Frontal cortex (tissue), 4 donors: ENCODE measurements at places on chromosomes 1 and 21. TPM values are rescaled to one million over a fixed set of nuclear protein-coding genes. Genes with fewer than 3 reads are reported as not detected.

- no peak for DNase-seq
These were observed 31.9 kb downstream of the SLC44A5 start for GRCh38 chr1:75579046-75579445.

DNA sequence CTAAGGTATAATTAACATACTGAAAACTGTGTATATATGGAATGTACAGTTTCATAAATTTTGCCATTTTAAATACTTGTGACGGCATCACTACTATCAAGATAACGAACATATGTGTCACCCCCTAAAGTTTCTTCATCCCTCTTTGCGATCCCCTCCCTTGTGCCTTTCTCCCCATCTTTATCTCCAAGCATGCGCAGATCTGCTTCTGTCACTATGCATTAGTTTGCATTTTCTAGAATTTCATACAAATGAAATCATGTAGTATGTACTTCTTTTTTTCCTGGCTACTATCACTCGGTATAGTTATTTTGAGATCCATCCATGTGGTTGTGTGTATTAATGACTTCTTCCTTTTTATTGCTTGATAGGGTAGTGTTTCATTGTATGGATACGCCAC is 154.9 kb downstream of the ZNF648 start:
- no peak for DNase-seq

GRCh38 chr1:24705260-24706073 is 39.8 kb upstream of the CLIC4 start:
- DNase-seq = peak; percentile 72

DNA sequence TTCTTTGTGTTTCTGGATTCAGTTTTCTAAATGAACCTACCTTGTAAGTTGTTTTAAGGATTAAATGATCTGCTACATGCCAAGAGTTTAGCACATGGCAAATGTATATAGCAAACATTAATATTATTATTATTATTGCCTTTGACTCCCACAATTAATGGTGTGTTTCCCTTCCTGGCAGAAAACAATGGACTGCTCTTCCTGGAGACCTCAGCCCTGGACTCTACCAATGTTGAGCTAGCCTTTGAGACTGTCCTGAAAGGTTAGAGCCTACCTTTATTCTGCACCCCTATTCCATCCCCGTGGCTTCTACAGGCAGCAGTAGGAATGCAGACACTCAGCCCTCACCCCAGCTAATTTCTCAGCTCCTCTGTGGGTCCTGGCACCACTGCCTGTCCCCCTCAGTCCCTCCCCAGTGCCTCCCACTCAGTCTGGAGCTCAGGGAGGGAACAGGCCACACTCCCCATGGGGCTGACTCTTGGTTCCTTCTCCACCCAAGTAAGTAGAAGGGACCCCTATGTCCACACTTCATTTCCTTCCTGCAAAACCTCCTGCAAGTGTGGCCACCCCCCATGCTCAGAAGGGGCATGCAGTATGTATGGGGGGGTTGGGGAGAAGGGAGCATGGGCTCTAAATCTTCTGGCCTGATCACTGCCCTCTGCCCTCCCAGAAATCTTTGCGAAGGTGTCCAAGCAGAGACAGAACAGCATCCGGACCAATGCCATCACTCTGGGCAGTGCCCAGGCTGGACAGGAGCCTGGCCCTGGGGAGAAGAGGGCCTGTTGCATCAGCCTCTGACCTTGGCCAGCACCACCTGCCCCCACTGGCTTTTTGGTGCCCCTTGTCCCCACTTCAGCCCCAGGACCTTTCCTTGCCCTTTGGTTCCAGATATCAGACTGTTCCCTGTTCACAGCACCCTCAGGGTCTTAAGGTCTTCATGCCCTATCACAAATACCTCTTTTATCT is 8.8 kb downstream of the RAB25 start:
- no peak for DNase-seq

- no peak for DNase-seq
These were observed 8.0 kb upstream of the CELSR2 start for GRCh38 chr1:109241344-109241743.

GRCh38 chr1:202765721-202766120 is 42.5 kb downstream of the KDM5B start:
- DNase-seq = no peak

Gene TSEN15
- 30.2 TPM for total RNA-seq

Gene ANGEL2
- 79.1 TPM for total RNA-seq

Gene PKLR
- not detected for total RNA-seq

Gene ZNF687
- 4.9 TPM for total RNA-seq
